ENCODE measurements at places on chromosomes 2 and 18. TPM values are rescaled to one million over a fixed set of nuclear protein-coding genes. Genes with fewer than 3 reads are reported as not detected.

The C1QL2 gene
- not detected for polyA plus RNA-seq

The SLC5A7 gene
- 1.3 TPM for polyA plus RNA-seq

The POTEJ gene
- polyA plus RNA-seq, result not detected

The AQP12B gene
- polyA plus RNA-seq, result 0.35 TPM

The FIGN gene
- 14.1 TPM for polyA plus RNA-seq

The REG1B gene
- not detected for polyA plus RNA-seq

The STAT4 gene
- polyA plus RNA-seq, result 11.4 TPM

The CRYGB gene
- polyA plus RNA-seq, result not detected

The APOB gene
- 5.3 TPM for polyA plus RNA-seq

The GAREM2 gene
- 6.7 TPM for polyA plus RNA-seq

The KCNIP3 gene
- polyA plus RNA-seq, result 17.7 TPM

The TM4SF20 gene
- polyA plus RNA-seq, result 0.27 TPM

The EHD3 gene
- polyA plus RNA-seq, result 21.5 TPM

The AP1S3 gene
- 13.2 TPM for polyA plus RNA-seq

The ACMSD gene
- 43.9 TPM for polyA plus RNA-seq

The PLEKHH2 gene
- 66.9 TPM for polyA plus RNA-seq

The AFF3 gene
- polyA plus RNA-seq, result 26.6 TPM
